ENCODE measurements at places on chromosomes 5 and 9.

DNA sequence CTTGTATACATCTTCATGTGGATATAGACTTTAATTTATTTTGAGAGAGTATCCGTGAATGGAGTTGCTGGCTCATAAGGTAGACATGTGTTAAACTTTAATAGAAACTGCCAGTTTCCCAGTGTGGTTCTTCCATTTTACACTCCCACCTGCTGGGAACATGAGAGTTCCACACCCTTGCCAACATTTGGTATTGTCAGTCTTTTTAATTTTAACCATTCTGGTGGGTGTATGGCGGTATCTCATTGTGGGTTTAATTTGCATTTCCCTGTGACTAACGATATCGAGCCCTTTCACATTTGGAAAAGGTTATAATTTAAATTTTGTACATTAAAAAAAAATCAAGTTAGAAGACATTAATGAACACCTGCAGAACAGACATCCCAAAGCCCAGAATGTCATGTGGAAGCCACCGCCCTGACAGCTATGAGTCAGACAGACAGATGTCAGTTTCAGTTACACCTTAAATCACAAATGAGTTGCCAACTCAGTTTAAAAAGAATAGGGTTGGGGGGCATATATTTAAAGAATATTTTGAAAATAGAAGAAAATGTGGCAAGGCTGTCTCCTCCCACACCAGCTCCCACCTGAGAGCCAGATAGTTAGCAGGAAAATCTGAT lies 36.9 kb downstream of the ANKRD33B start:
- DNase-seq = no peak

DNA sequence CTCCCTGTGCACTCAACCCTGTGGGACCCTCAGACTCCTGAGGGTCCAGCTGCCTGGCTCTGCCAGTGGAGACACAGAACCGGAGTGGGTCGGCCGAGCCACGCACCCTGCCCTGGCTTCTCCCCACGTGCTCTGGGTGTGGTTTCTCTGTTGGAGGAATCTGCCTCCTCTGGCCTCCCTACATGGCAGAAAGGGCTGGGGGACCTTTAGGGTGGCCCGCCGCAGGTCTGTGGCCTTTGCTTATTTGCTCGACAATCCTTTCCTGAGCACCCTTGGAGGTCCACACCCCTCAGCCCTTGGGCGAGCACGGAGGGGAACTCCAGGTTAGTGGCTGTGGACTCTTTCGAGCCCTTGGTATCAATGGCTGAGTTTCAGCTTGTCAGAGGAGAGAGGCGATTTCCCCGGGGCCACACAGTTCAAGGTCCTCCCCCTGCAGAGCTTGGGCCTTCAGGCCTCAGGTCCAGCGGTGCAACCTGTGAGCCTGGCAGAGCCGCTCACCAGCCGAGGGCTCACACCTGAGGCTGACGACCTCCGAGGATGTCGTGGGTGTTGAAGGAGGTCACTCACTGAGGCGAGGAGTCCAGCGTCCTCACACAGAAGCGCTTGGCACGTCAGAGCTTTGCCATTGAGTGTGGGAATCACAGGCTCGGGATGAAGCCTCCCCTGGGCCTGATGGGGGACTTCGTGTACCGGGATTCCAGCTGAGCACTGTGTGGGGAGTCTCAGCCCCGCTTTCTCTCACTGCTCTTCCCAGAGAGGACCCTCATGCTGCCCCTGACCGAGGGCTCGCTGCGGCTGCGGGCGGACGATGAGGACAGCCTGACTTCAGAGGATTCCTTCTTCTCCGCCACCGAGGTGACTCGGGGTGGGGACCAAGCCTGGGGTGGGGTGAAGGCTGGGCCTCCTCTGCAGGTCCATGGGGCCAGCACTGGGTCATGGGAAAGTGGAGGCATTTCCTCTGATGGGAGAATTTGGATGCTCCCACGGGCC lies 20.8 kb upstream of the DOLPP1 start:
- no peak for DNase-seq

DNA sequence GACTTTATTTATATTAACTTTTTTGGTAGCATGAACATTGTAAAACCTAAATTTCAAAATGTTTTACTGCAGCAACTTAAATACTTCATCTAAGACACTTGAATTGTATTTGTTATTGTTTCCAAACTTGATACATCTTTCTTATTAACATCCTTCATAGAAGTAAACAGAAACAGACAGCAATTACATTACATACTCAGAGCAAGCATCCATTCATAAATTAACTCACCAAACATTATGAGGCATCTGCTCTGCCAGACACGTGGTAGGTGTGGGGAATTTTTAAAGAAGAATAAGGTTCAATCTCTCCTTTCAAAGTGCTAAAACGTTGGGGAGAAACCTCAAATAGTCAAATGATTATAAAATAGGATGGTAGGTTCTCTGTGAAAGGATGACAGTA lies 130.8 kb downstream of the MUSK start:
- no peak for DNase-seq

GRCh38 chr5:172140866-172141265 lies 47.2 kb downstream of the STK10 start:
- DNase-seq = no peak

- DNase-seq = no peak
These were observed 1493.2 kb downstream of the MAT2B start for GRCh38 chr5:164998590-164998989.

DNA sequence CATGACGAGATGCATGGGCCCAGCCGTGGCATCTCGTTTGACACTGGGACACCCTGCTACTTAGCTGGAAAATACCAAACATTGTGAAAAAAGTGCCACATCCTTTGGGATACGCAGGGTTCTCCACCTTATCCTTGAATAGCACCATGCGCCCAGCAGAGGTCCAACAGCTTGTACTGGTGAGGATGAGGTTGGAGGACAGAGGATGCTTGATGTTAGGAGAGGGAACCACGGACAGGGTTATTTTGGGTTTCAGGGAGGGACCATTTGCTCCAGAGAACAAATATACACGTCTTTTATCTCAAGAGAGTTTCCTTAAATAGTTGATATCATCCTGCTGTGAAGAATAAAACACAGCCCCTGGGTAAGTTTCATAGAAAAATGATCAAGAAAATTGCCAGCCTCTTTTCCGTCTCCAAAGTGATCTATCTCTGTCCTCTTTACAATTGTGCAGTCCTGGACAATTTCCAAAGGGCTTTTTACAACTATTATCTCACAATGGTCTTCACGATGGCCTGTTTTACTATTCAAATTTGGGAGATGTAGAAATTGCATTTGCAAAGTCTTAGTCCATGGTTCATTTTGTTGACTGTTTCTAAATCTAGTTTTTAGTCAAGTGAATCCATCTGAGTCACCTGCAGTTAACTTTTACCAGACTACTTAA lies 19.9 kb upstream of the FRRS1L start:
- no peak for DNase-seq

DNA sequence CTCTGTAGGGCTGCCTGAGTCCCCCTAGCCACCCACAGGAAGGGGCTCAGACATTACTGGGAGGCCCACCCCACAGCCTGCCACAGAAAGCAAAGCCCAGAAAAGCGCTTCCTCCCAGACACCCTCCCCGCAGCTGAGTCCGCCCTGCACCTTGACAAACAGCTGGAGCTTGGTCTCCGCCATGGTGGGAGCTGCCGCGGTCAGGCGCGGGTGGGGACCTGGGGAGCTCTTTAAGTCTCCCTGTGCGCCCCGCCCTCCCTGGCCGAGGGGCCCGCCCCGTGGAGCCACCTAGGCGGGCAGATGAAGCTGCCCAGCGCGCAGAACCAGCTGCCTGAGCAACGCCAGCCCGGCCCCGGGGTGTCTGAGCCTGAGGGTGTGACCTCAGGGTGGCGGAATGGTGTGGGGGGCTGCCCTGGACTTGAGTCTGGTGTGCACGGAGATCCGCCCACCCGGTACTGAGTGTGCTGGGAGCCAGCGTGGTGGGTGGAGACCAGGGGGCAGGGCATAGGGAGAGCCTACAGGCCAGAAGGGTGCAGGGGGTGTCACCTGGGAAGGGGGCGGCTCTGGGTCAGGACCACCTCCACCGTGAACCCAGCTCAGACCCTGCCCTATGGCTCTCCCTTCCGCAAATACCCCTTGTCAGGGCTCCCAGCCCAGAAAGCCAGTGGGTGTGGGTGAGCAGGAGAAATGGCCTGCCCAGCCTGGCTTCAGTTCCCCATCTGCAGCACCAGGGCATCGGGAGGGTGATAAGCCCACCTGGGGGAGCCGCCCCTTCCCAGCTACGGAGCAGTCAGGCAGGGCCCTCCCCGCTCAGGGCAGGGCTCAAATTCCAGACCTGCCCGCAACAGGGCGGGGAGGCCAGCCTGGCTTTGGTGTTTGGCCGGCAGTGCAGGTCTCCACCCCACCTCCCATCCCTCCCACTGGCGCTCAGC lies at the start of gene CLIC3:
Gene CLIC3, minus strand, starts transcription at position 208 of the 932 bp plus-strand sequence. Its CDS starts 25 bp downstream, at position 183.
- DNase-seq = no peak

- DNase-seq = no peak
These were observed 407.7 kb downstream of the PDE4D start for GRCh38 chr5:59485629-59486439.

DNA sequence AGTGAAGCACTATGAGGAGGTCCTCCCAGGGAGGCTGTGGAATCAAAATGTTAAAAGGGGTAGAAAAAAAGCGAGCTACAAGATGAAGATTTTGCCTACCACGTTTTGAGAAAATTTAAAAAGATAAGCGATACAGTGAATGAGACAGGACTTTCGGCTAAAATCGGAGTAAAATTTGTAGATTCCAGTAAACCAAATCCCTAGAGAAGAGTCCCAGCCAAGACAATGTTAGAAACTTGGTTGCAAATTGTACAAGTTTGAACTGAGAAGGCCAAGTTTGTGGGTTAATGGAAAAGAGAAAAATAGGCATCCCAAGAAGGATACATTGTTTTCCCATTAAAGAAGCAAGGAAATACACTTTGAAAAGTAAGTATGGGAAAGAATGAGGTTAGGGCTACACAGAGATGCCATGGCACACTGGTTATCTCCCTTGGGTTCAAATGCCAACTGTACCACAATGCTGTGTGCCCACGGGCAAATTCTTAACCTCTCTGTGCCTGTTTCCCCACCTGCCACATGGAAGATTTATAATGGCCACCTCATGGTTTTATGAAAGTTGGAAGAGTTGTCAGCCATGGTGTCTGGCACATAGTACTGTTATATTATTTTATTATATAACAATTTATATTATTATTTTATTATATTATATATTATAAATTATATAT lies 16.2 kb upstream of the MGAT1 start:
- DNase-seq = no peak

- DNase-seq = no peak
These were observed 11.2 kb upstream of the OLFM1 start for GRCh38 chr9:135076143-135076875.

- no peak for DNase-seq
These were observed 235.7 kb downstream of the CDK5RAP2 start for GRCh38 chr9:120344230-120344629.

GRCh38 chr9:14348123-14348372 lies 34.1 kb upstream of the NFIB start:
- DNase-seq = no peak

GRCh38 chr5:72559866-72560766 lies 52.9 kb upstream of the ZNF366 start:
- DNase-seq = no peak

DNA sequence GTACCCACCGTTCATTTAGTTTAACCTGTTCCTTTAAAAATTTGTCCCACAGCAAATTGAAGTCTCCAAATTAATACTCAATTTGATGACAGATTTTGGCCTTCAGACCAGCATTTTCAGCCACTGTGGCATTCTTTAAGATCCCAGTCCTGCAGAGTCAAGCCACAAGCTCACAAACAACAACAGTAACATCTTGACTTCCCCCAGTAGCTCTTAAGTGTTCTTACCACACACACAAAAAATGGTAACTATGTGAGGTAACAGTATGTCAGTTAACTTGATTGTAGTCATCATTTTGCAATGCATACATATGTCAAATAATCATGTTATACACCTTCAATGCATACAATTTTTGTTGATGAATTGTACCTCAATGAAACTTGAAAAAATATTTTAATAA lies 247.9 kb downstream of the LURAP1L start:
- DNase-seq = no peak

- DNase-seq = no peak
These were observed 118.3 kb downstream of the SYK start for GRCh38 chr9:90919883-90920282.
